ENCODE measurements at places on chromosomes 7 and 10.

GRCh38 chr10:92239600-92240288, 51.1 kb downstream of the CPEB3 start:
- no peak for DNase-seq

DNA sequence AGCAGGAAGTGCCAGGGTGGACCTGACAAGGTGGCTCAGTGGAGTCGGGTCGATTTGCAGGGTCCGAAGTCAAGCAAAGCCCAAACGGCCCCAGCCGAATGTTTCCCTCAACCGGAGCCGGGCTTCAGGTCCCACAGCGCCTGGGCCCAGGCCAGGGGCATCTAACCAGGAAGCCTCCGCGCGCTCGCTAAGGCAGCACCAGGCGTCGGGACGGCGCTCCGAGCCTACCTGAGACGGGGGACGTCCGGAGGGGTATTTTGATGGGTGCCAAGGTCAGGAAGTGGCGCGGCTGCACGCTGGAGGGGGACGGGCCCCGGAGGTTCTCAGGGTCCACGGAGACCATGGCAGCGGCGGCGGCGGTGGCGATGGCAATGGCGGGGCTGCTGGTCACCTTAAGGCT, 51.5 kb downstream of the TCERG1L start:
- DNase-seq = no peak

DNA sequence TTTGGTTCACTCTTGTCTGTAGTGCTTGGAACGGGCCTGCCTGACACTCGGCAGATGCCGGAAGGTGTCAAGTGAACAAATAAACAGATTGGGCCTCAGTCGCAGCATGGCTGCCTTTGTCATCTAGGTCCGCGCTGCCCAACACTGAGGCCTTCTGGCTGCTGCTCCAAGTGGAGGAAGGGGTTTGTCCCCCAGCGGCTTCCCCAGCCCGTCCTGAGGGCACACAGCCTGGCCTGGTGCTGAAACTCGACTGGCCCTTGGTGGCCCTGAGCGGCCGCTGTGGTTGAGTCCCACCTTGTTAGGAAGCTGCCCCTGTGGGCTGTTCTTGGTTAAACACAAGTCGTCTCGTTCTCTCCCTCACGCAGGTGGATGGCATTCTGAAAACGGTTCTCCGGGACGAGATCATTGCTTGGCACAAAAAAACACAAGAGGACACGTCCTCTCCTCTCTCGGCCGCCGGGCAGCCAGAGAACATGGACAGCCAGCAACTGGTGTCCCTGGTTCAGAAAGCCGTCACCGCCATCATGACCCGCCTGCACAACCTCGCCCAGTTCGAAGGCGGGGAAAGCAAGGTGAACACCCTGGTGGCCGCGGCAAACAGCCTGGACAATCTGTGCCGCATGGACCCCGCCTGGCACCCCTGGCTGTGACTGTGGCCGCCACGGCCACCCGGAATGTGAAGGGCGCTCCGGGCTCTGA, 132.1 kb downstream of the SMURF1 start:
- no peak for DNase-seq

GRCh38 chr7:96953676-96954513, 51.5 kb upstream of the DLX6 start:
- no peak for DNase-seq

- no peak for DNase-seq
These were observed 4.7 kb downstream of the GLI3 start for GRCh38 chr7:42232275-42232674.

Measured in D721Med (cell line).